Activated CD8-positive, alpha-beta memory T cell treated with anti-CD3 and anti-CD28 coated beads, Interleukin-2, amount 10 ng/mL, durations not matched to agents 7 days and 5 days (primary cell): ENCODE measurements at places on chromosomes 11 and 22. TPM values are rescaled to one million over a fixed set of nuclear protein-coding genes. Genes with fewer than 3 reads are reported as not detected.
A peak's percentile ranks its signal among the peaks of the same experiment; 100 is the strongest.

DNA sequence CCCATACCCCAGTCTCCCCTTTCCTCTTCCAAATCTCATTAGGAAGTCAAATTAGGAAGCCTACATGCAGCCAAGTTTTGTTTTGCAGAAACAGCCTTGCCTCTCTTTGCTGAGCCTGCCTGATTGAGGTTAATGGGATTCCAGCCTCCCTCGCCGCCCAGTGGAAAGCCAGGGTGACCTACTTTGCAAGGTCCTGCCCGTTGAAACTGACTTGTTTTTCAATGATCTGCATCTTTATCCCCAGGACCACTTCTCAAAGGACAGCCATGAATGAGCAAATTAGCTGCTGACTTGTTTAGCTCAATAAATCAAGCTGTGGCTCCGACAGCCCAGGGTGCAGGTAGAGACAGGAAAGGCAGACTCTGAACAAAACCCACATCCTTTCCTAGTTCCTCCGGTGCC, 110.4 kb downstream of the RRAS2 start:
- peak; percentile 48 for DNase-seq
- peaks cover 13% of the 10 kb centered on the region for H3K27me3 ChIP-seq
- peaks cover 23% of the 10 kb centered on the region for H3K4me1 ChIP-seq
- no peak overlapping the region for H3K27ac ChIP-seq
- peak overlapping the region; percentile 0 for H3K4me3 ChIP-seq
- no peaks in the 10 kb centered on the region for H3K36me3 ChIP-seq

DNA sequence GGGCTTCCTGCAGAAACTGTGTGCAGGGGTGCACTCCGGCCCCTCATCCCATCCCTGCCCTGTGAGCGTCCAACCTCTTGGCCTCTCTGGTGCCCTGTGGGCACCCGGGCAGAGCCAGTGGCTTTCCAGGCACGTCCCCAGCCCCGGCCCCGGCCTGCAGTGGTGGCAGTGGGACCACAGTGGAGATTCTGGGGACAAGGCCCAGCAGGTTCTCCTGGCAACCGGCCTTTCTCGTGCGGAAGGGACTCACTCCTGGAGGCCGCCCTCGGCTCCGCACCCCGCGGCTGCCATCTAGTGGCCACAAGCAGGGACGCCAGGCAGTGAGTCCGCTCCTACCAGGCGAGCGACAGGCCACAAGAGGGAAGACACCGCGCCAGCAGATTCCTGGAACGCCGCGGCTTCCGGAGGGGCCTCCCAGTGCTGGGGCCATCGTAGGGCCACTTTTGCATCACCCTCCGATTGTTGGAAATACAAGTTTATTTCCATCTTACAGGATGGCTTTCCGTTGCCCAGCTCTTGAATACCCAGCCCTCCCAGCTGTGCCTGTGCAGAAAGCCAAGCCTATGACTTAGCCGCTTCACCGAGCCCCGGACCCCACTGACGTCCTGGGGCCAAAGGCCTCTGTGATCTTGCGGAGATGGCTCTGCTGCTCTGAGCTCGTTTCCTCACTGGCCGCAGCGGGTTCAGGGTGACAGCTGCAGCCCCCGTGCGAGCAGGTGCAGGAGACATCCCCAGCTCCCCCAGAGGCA, 357.3 kb downstream of the CTTN start:
- DNase-seq, result peak; percentile 69
- no peak overlapping the region for H3K4me3 ChIP-seq
- no peaks in the 10 kb centered on the region for H3K4me1 ChIP-seq
- no peaks in the 10 kb centered on the region for H3K36me3 ChIP-seq
- H3K27ac ChIP-seq, result no peak overlapping the region
- H3K27me3 ChIP-seq, result peaks cover 7% of the 10 kb centered on the region

GRCh38 chr11:133621611-133622010, 89.3 kb upstream of the OPCML start:
- H3K27ac ChIP-seq, result no peak overlapping the region
- H3K4me3 ChIP-seq, result no peak overlapping the region
- no peaks in the 10 kb centered on the region for H3K27me3 ChIP-seq
- no peak for DNase-seq
- H3K4me1 ChIP-seq, result no peaks in the 10 kb centered on the region

GRCh38 chr22:48758881-48759875, 1068.5 kb downstream of the BRD1 start:
- no peaks in the 10 kb centered on the region for H3K27me3 ChIP-seq
- H3K36me3 ChIP-seq, result no peaks in the 10 kb centered on the region
- H3K4me1 ChIP-seq, result no peaks in the 10 kb centered on the region
- peak; percentile 19 for DNase-seq

- no peak overlapping the region for H3K27ac ChIP-seq
- H3K4me1 ChIP-seq, result no peaks in the 10 kb centered on the region
- H3K27me3 ChIP-seq, result no peaks in the 10 kb centered on the region
- DNase-seq, result no peak
- no peak overlapping the region for H3K4me3 ChIP-seq
- H3K36me3 ChIP-seq, result peaks cover 6% of the 10 kb centered on the region
These were observed 29.0 kb upstream of the PARVG start for GRCh38 chr22:44151676-44152075.

GRCh38 chr11:68763181-68763721, 11.9 kb upstream of the TESMIN start:
- H3K27ac ChIP-seq, result no peak overlapping the region
- no peak overlapping the region for H3K4me3 ChIP-seq
- peaks cover 12% of the 10 kb centered on the region for H3K36me3 ChIP-seq
- H3K4me1 ChIP-seq, result peaks cover 3% of the 10 kb centered on the region
- H3K27me3 ChIP-seq, result no peaks in the 10 kb centered on the region

- peaks cover 11% of the 10 kb centered on the region for H3K4me1 ChIP-seq
- peak overlapping the region; percentile 29 for H3K27ac ChIP-seq
- DNase-seq, result peak; percentile 85
- no peak overlapping the region for H3K4me3 ChIP-seq
These were observed 30.7 kb downstream of the SCUBE2 start for GRCh38 chr11:9060700-9061111.

GRCh38 chr11:44973632-44974401, 23.1 kb upstream of the TP53I11 start:
- peak; percentile 50 for DNase-seq
- H3K4me3 ChIP-seq, result no peak overlapping the region
- H3K27ac ChIP-seq, result no peak overlapping the region
- peaks cover 5% of the 10 kb centered on the region for H3K4me1 ChIP-seq

- H3K4me1 ChIP-seq, result no peaks in the 10 kb centered on the region
- H3K27ac ChIP-seq, result no peak overlapping the region
- no peaks in the 10 kb centered on the region for H3K36me3 ChIP-seq
- H3K4me3 ChIP-seq, result no peak overlapping the region
- no peaks in the 10 kb centered on the region for H3K27me3 ChIP-seq
These were observed 279.6 kb upstream of the PITPNB start for GRCh38 chr22:28198692-28199091.

OR8G1 gene
- total RNA-seq, result not detected

POU2F3 gene
- not detected for total RNA-seq

UBQLN3 gene
- total RNA-seq, result not detected

KLHDC7B gene
- 12.0 TPM for total RNA-seq

MMP13 gene
- not detected for total RNA-seq

UCP3 gene
- total RNA-seq, result 3.3 TPM

TRPM5 gene
- total RNA-seq, result not detected

CLCF1 gene
- 0.76 TPM for total RNA-seq

APOL4 gene
- 17.0 TPM for total RNA-seq
